ENCODE measurements at places on chromosomes 2 and 18.

GRCh38 chr2:45647986-45648520, 3.4 kb upstream of the PRKCE start:
- DNase-seq, result no peak

DNA sequence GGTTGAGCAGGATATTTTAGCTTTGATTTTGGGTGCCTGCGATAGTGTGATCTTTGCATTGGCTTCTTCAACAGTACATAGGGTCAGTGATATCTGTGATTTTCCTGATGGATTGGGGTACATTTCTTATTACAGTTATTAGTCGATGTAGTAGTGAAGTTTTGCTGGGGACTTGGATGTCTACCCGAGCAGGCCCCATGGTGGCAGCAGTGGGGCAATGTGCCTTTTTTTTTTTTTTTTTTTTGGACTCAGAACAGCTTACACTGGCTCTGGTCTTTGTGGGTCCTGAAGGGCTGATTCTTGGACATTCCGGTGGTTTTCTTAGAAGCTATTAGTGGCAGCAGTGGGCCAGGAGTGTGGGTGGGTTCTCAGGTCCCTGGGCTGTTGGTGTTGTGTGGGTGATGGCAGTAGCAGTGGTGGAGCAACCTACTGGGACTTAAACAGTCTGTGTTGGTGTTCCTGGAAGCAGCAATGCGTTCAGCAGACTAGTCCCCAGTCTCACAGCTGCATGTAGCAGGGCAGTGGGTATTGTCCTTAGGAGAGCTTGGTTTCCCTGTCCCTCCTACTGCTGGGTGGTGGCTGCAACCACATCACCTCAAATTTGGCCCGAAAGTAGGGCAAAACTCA, 53.7 kb upstream of the SLC4A10 start:
- DNase-seq, result no peak

DNA sequence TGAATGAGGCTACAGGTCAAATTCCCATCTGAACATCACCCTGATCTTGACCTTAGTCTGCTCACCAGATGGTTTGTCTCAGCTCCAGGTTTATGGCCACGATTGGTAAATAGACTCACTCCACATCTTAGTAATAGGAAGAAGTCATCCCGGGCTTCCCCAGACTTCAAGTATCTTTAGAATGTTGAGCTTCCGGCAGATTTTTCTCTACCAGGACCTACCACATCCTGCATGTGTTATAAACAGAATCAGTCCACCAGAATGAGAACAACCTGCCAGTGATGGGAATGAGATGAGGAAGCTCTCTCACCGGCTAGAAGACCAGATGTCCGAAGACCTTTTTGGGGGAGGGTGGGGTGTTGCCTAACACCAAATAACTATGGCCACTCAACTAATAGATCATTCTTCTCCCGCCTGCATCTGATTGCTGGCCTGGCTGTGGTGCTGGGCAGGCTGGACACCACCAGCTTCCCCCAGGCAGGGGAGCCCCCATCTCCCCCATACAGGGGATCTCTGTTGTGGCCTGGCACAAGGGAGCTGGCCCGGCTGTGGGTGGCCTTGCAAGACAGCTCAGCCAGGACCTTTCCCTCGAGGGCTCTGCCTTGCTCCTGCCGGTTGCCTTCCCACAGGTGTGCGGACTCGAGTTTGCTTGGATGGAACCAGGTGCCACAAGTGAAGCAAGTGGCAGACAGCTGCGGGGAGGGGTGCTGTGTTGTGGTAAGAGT, 88.5 kb downstream of the SH3RF3 start:
- DNase-seq, result peak; percentile 36

DNA sequence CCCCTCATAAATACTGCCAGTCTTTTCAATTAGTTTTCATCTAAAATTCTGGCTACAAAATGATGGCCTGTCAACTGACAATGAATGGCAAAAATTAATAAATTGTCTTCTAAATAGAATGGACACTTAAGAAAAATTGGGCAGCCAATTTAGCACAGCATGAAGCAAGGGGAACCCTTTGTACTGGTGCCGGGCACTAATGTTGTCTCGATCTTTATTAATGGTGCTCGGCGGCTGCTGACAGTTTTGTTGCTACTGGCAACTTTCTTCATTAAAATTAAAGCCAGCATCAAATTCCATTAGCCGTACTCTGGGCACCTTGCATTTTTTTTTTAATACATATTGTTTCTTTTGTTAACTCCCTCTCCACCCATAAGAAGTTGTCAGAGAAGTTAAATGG, 309.3 kb downstream of the GBX2 start:
- no peak for DNase-seq

GRCh38 chr2:180676520-180677025, 303.8 kb upstream of the UBE2E3 start:
- no peak for DNase-seq

- peak; percentile 9 for DNase-seq
Measured at GRCh38 chr18:13570856-13571495, 155.4 kb downstream of the FAM210A start.

- DNase-seq, result no peak
Measured at GRCh38 chr2:85340034-85340892, 12.5 kb upstream of the TGOLN2 start.

DNA sequence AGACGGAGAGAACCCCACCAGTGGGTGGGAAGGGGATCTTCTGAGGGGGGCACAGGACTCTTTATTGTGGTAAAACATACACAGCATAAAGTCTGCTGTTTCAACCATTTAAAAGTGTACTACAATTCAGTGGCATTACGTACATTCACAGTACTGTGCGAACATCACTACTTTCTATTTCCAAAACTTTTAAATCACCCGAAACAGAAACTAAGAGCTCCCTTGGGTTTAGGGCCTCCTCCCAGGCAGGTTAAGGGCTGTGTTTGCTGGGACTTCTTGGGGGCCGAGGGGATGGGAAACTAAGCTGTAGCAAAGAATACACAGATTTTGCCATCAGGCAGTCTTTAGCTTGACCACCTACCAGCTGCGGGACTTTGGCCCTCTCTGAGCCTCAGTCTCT, 242.0 kb downstream of the HAUS1 start:
- no peak for DNase-seq

DNA sequence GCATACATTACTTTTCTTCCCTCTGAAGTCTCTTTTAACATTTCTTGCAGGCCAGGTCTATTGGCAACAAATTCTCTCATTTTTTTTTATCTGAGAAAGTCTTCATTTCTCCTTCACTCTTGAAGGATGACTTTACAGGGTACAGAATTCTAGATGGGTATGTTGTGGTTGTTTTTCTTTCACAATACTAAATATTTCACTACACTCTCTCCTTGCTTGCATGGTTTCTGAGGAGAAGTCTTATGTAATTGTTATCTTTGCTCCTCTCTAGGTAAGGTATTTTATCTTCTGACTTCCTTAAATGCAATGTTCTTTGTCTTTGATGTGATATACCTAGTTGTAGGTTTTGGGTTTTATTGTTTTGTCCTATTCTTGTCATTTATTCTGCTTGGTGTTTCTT, 371.1 kb downstream of the FIGN start:
- no peak for DNase-seq

DNA sequence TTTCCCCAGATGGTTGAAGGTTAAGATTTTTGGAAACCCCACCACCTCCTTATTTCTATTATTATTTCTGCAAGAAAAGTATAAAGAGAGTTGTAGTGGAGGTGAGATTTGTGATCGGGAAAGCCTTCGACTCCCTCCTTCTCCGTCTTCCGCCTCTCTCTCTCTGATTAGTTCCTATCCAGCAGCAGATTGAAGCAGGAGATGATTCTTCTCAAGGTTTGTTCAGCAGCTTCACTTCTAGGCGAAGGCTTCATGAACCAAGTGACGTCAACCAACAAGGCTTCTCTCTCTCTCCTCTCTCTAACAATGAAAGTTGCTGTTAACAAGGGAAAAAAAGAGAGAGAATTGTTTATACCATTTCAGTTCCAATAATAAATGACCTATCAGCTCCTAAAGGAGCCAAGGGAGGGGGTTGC, at the start of gene BAZ2B:
BAZ2B (minus strand) TSS at position 263 of the 416 bp plus-strand sequence. CDS start 137,829 bp downstream, outside the sequence.
- peak; percentile 87 for DNase-seq

DNA sequence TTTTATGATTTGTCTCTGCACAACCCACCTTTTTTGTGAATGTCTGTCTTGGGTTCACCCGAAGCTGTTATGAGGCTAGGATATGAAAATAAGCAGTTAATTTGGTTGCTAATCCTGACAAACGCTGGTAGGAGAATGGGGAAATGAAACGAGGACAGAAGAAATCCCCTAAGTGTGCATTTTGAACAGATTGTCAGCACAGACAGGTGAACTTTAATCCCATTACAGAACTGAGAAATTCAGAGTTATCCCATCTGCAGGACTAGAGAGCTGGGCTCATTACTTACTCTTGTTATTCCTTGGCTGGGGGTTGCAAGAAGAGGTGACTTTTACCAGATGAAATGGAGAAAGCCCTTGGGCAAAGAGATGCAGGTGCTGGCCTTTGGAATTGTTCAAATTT, 123.3 kb upstream of the NYAP2 start:
- no peak for DNase-seq

DNA sequence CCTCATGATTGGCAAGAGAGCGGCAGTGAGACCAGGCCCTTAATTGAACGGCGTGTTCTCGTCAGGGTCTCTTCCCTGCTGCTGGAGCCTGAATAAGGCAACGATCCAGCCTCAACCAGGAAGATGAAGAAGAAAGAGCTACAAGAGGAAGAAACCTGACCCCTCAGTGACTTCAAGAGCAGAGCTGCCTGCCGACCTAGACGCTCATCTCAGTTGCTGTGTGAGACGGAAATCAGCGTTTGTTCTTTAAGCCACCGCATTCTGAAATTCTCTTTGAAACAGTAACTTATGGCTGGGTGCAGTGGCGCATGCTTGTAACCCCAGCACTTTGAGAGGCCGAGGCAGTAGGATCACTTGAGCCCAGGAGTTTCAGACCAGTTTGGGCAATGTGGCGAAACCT, 29.6 kb upstream of the KCNG3 start:
- DNase-seq, result no peak

DNA sequence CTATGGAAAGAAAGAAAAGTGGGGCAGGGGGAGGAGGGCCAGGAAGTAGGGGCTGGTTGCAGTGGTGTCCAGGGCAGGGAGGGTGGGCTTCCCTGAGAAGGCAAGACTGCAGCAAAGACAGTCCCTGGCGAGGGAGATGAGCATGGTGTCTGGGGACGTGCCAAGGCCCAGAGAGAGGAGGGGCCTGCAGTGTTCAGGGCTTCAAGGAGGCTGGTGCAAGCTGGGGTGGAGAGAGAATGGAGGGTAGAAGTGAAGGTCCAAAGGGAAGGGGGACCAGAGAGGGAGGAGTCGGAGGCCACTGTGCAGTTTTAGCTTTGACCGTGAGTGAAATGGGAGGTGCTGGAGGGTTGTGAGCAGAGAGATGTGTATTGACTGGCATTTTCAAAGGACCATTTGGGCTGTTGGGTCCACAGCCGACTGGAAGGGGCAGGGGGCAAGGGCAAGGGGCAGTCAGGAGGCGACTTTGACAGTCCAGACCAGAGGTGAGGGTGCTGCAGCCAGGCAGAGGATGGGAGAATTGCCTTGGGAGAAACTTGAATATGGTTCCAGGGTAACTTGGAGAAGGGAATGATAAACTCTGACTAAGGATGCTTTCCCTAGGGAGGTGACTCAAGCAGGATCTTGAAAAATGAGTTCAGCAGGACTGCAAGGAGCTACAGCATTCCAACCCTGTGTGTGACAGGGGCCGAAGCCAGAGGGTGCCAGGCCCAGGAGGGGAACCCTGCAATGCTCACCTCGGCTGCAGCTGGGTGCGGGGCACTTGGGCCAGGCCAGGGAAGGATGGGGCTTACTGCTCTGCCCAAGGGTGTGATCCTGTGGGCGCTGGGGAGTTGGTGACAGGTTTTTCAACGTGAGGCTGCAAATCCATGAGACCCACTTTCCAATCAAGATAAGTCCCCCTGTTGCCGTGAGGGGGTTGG, 177.1 kb upstream of the HAAO start:
- peak; percentile 84 for DNase-seq

DNA sequence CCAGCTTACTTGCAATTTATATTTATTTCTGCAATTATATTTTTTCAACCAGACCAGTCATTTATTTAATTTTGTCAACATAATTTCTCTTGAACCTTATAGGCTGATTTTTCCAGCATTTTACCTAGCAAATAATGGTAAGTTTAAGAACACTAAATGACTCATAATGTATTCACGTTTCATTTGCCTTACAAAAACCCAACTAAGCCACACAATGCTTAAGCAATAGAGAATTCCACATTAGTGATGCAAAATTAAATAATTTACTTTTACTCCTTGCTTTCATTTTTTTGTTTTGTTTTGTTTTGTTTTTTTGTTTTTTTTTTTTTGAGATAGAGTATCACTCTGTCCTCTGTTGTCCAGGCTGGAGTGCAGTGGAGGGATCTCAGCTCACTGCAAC, 110.4 kb upstream of the VRK2 start:
- DNase-seq, result no peak

DNA sequence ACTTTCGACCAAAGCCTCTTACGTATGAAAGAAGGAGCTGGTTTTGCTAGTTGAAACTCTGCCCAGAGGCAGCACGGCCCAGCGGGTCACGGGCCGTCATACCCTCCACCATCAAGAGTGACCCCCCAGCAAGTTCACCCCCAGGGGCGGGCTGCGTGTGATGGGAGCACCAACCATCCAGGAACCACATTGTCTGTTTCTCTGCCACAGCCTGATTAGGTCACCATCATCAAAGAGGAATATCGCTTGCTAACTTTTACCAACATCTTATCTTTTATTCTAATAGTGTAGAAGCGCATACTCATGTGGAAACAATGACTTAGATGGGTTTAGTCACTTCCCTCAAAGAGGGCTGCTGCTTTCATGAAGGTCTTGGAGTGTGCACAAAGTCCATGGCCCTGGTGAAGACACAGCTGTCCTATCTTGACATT, 116.6 kb upstream of the SMIM21 start:
- no peak for DNase-seq

DNA sequence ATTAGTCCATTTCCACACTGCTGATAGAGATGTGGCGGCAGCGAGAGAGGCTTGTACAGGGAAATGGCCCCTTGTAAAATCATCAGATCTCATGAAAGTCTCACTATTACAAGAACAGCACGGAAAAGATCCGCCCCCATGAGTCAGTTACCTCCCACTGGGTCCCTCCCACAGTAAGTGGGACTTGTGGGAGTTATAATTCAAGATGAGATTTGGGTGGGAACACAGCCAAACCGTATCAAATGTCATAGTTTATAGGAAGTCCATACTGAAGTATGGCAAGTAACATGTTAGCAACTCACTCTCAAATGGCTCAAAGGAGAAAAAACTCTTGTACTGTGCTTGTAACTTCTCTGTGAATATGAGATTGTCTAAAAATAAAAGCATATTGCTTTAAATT, 56.1 kb downstream of the FARP2 start:
- DNase-seq, result no peak

- DNase-seq, result no peak
Measured at GRCh38 chr2:200119236-200119635, 163.9 kb downstream of the MAIP1 start.

GRCh38 chr2:110950281-110950680, 170.4 kb upstream of the BCL2L11 start:
- DNase-seq, result no peak

- DNase-seq, result no peak
Measured at GRCh38 chr2:136408795-136409194, 290.8 kb upstream of the CXCR4 start.

GRCh38 chr2:172436889-172437288, 9.5 kb downstream of the ITGA6 start:
- DNase-seq, result peak; percentile 25

All from kidney tubule cell (primary cell).